ENCODE measurements at places on chromosomes 12 and 14.

DNA sequence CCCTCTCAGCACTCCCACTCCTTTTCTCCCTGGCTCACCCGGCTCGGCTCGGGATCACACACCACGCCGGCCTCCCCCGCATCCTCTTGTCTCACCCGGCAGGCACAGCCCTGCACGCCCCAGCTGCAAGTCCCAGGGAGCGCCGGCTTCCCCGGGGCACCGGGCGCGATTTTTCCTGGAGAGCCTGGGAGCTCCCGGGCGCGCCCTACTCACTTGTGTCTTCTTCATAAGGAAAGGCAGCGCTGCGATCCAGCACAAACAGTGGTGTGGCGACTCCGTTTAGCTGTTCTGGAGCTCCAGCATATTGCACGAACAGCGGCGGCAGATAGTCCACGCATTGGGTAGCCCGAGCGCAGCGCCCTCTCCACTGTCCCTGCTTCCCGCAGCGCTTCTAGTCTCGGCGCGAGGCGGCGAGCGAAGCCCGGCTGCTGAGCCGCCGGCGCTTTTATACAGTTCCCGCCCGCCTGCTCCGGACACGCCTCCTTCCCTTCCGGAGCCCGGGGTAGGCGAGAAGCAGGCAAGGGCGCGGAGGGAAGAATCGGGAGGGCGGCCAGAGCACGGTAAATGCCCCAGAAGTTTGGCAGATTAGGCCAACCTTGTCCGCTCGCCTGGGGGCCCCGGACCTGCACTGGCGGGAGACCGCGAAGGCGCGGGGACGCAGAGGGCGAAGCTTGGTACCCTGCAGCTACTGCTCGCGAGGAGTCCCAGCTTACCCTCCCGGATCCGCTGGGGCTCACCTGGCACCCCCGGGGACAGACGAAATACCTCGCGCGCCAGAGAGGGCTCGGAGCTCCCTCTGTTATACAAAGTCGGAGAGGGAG is at the start of gene KITLG:
Gene KITLG, minus strand, starts transcription at position 421 of the 821 bp plus-strand sequence. Its CDS starts 193 bp downstream, at position 228.
- DNase-seq: peak; percentile 50

GRCh38 chr14:103391048-103391447 is 5.8 kb downstream of the MARK3 start:
- peak; percentile 48 for DNase-seq

DNA sequence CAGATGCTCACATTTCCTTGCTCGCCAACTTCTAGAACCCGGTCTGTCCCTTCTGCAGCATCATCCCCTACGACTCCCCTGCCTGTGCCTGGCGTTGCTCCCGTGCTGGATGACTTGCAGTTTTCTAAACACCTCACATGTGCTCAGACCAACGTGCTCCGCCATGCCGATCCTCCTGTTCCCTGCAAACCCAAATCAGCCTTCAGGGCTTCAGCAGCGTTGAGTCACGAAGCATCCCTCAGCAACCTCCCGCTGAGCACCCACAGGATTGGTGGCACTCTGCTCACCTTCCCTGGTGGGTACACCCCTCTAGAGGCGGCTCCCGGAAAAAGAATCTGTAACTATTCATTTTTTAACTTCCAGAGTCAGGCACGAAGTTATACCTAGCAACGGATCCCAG is 2.8 kb upstream of the PIWIL1 start:
- no peak for DNase-seq

- no peak for DNase-seq
Observed at GRCh38 chr14:60758885-60759284, 24.3 kb downstream of the MNAT1 start.

- DNase-seq: peak; percentile 22
Observed at GRCh38 chr12:50734409-50735263, 29.3 kb upstream of the ATF1 start.

GRCh38 chr12:49868449-49868848 is 25.5 kb upstream of the BCDIN3D start:
- DNase-seq: no peak

DNA sequence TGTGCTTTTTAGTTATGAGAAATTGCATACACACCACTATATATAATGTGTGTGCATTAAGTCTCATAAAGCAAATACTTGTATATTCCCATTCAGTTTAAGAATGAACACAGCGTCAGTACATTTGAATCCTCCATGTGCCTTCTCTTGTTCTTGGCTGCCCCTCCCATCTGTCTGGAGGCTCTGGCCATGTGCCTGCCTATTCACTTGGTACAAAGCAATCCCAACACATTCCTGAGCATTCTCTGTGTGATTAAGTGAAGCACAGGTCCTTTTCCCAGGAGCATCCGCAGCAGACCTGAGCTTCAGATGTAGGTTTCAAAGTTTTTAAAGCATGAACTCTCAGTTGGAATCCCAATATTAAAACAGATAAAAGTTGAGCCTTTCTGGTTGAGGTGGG is 58.7 kb downstream of the POLR3B start:
- DNase-seq: no peak

- DNase-seq: no peak
Observed at GRCh38 chr12:124523071-124523470, 44.3 kb downstream of the NCOR2 start.

DNA sequence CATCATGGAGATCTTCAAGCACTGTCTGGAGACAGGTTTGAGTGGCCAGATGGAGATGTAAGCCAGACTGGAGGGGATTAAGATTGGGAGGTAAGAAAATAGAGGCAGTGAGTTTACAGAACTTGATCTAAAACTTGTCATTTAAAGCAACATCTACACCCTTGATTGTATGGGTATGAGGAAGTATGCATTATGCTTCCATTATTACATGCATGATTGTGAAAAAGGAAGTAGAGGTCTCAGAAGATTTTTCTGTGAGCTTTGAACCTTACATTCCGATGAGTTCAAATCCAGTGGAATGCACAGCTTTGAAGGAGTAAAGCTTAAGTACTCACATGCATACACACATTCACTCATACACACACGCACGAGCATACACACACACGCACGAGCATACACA is 550.8 kb downstream of the MED13L start:
- DNase-seq: no peak

GRCh38 chr12:85036733-85037132 is 582 bp downstream of the LRRIQ1 start:
- DNase-seq: no peak

GRCh38 chr12:12899530-12900380 is 8.4 kb downstream of the GPRC5A start:
- peak; percentile 32 for DNase-seq

- no peak for DNase-seq
Observed at GRCh38 chr14:92841930-92842329, 47.8 kb downstream of the GOLGA5 start.

DNA sequence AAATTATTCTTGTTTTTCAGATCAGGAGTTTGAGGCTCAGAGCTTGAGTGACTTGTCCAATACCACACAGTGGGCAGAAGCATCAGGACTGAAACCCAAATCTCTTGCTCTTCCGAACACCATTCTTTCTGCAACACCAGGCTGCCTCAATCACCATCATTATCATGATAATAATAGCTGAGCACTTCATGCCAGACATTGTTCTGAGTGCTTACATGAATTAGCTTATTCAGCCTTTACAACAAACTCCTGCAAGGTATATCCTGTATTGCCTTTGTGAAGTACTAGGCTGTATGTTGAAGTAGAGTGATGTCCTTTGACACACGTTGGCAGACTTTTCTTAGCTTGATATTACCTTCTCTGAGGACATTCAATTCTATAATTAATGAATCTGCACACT is 257.4 kb upstream of the ATP2B1 start:
- no peak for DNase-seq

GRCh38 chr14:35286003-35286600 is 6.1 kb upstream of the PSMA6 start:
- DNase-seq: no peak

DNA sequence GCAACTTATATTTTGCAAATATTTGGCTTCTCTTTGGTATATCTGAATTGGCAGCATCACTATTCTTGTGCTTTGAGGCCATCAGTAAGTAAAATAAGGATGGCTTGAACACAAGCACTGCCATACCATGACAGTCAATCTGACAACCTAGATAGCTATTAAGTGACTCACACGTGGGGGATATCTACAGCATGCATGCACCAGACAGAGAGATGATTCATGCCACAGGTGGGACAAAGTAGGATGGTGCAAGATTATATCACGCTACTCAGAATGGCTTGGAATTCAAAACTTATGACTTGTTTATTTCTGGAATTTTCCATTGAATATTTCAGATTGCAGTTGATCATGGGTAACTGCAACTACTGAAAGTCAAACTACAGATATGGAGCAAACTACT is 675.6 kb upstream of the MDGA2 start:
- DNase-seq: no peak

- no peak for DNase-seq
Observed at GRCh38 chr12:25100194-25101091, 94.5 kb downstream of the DNAI7 start.

DNA sequence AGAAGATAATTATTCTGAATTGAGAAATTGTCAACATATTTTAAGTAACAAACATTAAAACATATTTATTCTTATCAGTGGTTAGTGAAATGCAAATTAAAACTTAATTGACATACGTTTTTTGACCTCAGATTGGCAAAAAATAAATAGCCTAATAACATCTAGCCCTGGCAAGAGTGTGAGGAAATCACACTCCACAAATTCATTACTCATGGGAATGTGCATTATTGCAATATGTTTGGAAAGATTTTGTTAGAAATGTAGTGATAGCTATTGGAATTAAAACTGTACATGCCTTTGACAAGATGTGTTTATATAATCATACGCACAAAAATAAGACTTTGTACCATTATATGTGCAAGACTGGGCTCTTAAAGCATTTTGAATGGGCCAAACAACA is 168.6 kb downstream of the KITLG start:
- DNase-seq: no peak

GRCh38 chr14:25044106-25044698 is 5.7 kb downstream of the STXBP6 start:
- no peak for DNase-seq

DNA sequence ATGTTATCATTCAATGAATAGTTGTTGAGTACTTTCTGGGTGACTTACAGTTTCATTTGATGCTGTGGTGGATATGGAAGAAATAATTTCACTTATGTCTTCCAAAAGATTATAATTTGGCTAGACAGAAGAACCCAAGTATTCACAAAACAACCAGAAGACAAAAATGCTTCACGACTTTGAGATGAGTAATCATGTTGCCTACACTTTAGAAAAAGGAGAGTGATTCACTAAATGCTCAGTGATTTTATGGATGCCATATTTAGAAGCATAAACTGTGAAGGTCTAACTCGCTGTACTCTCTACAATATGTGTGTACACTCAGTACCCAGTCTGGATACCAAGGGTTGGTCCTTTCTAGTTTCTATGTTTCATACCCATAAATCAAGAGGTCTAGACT is 101.3 kb upstream of the E2F7 start:
- DNase-seq: no peak

DNA sequence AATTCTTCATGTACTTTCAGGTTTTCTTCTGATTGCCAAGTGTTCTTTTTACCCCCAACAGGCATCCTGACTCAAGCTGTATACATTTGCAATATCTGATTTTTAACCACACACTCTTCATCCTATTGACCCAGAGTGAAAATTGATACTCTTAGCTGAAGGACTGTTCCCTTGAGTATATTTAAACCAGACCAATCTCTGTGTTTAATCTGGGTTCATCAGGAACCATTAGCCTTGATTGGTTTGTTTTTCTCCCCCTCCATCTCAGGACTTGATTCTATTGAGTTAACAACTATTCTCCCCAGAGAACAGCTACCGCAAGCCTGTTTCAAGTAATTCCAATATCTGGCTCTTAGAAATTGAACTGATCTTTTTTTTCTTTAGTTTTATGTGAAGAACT is 222.3 kb upstream of the NOVA1 start:
- DNase-seq: no peak

DNA sequence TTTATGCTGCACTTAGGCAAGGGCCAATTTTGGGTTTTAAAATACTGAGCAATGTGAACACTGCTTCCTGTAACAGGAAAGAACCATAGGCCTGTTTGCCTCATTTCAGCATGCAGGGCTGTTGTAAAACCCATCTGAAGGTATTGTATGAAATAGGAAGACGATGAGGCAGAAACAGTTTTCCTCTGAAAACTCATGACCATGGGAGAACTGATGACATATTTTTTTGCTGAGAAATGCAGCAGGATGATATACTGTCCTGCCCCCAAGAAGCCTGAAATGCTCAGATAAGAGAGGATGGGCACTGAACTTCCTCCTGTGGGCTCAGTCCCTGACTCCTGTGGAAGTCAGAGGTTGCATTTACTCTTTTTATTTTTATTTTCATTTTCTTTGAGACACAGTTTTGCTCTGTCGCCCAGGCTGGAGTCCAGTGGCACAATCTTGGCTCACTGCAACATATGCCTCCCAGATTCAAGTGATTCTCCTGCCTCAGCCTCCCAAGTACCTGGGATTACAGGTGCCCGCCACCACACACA is 17.4 kb downstream of the PYGL start:
- no peak for DNase-seq

DNA sequence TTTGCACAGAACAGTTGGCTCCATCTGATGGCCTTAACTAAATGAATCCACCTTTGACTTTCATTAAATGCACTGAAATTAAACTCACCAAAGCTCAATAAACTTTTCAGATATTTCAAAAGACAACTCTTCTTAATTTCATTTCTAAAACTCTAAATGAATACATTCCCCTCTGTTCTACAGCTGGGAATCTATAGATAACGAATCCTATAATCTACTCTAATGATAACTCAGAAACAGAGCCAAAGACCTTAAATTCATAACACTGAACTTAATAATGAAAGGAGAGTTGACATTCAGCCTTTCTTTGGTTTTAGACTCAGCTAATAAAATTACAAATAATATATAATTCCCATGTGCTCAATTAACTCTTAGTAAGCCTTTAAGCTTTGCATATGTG is 150.5 kb downstream of the KCNH5 start:
- no peak for DNase-seq

DNA sequence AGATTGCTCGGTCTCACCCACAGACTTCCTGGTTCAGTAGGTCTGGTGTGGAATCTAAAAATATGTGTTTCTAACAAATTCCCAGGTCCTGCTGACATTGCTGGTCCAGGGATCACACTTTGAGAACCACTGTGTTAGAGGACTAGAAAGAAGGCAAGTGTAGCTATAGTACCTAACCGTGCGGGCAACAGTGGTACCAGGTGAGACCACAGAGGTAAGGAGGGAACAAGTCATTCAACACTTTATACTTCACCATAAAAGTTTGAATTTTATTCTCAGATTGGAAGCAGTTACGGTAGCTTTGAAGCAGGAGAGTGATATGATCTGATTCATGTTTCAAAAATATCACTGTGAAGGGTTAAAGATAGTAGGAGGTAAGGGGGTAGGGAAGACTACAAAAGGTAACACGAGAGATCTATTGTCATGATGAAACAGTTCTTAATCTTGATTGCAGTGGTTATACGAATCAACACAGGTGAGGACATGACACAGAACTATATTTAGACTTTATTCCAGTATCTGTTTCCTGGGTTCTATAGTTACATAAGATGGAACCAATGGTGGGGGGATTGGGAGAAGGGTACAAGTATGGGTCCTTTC is 73.5 kb downstream of the CDK17 start:
- no peak for DNase-seq

- DNase-seq: peak; percentile 65
Observed at GRCh38 chr14:65179918-65180724, 77.8 kb upstream of the MAX start.
